ENCODE measurements at places on chromosomes 2 and 18. TPM values are rescaled to one million over a fixed set of nuclear protein-coding genes. Genes with fewer than 3 reads are reported as not detected.

GRCh38 chr2:150143087-150143536 is 344.4 kb downstream of the RND3 start:
- no peak for DNase-seq

CTLA4 gene
- total RNA-seq = not detected

SAG gene
- not detected for total RNA-seq

REG3A gene
- total RNA-seq = not detected

GRCh38 chr18:74496508-74497323 is 553 bp downstream of the CNDP2 start:
- DNase-seq = no peak

IKZF2 gene
- 5.6 TPM for total RNA-seq

CCL20 gene
- total RNA-seq = not detected

Measured in cardiac septum (tissue), 1 donor.